ENCODE measurements at places on chromosomes 11 and 22. TPM values are rescaled to one million over a fixed set of nuclear protein-coding genes. Genes with fewer than 3 reads are reported as not detected.

The WBP2NL gene
- total RNA-seq, result 0.18 TPM

The MLC1 gene
- not detected for total RNA-seq

The CLDN5 gene
- 6.4 TPM for total RNA-seq

The PKP3 gene
- 4.9 TPM for total RNA-seq

The CLMP gene
- total RNA-seq, result 64.6 TPM
